ENCODE measurements at places on chromosomes 4 and X. TPM values are rescaled to one million over a fixed set of nuclear protein-coding genes. Genes with fewer than 3 reads are reported as not detected.
A peak's percentile ranks its signal among the peaks of the same experiment; 100 is the strongest.

The INTU gene
- total RNA-seq: 7.4 TPM

The GPAT3 gene
- 15.1 TPM for total RNA-seq

The ADAM29 gene
- not detected for total RNA-seq

The SPANXN5 gene
- not detected for total RNA-seq

The IBSP gene
- not detected for total RNA-seq

The INPP4B gene
- total RNA-seq: 64.3 TPM

The SPP1 gene
- total RNA-seq: 11.3 TPM

The CFI gene
- 18.4 TPM for total RNA-seq

The ARX gene
- not detected for total RNA-seq

- DNase-seq: no peak
Measured at GRCh38 chr4:54402880-54403480, 173.9 kb downstream of the PDGFRA start.

GRCh38 chrX:3529466-3530010, 183.1 kb upstream of the MXRA5 start:
- peak; percentile 50 for DNase-seq

DNA sequence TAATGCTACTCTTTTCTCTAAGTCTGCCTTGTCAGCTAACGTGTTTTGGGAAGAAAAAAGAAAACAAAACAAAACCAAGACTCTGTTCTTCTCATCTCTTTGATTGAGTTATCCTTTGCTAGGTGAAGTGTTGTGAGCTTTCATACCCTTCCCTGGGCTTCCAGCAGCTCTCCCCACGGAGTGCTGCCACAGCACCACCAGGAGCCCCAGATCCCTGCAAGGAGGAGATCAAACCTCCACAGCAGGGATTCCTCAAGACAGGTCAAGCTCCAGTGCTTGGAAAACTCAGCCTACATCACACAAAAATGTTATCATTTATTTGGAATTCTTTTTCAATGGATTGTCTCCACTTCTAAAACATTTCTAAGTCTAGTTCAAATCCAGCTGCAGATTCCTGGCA, 1981.9 kb upstream of the TENM3 start:
- no peak for DNase-seq

GRCh38 chrX:81537723-81538122, 335.8 kb downstream of the SH3BGRL start:
- no peak for DNase-seq

DNA sequence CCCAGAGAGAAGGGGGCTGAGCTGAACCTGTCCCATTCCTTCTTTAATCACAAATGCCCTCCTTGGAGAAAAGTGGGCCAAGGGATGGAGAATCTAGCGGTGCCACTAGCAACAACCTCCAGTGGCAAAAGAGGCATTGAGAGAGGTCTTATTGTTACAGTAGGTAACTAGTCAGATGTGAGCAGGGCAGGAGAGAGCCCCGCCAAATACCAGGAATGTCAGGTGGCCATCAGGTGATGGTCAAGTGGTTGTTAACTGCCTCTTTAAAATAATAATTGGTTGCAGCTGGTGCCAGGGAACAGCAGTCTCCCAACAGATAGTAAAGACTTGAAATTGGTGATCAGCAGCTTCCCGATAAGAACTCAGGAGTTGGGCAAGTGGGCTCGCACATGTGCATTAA, 116.1 kb downstream of the EVC2 start:
- DNase-seq: no peak

DNA sequence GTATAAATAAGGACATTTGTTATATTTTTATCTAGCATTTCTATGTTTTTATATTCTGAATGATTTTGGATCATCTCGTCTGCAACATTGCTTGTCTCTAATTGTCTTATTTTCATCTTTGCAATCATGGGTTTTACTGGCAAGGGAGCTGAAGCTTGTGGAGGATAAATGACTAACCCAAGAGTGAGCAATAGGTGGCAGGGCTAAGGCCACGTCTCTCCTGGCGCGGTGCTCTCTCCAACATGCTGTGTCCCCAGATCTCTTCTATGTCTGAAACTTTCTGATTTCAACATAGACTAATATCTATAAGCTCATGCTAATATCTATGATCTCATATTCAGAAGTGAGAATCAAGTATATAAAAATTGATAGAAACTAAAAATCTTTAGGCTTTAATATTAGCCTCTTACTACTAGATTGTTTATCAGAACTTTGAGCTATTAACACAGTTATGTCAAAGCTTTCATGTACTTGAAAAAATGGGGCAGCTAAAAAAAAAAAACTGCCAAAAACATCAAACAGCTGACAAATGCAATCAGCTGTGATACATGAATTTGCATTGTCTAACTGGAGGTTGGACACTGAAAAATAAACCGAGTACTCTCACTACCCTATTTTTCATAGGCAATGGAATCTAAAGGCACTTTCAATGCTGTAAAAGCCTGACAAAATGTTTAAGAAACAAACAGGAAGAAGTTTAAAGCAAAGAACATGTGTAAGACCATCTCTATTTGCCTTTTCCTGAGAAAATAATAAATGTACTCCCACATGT, 169.2 kb downstream of the TMA16 start:
- DNase-seq: no peak

- DNase-seq: no peak
Measured at GRCh38 chr4:43758836-43759235, 689.8 kb downstream of the KCTD8 start.

- no peak for DNase-seq
Measured at GRCh38 chrX:108254636-108255035, 163.1 kb downstream of the ATG4A start.

DNA sequence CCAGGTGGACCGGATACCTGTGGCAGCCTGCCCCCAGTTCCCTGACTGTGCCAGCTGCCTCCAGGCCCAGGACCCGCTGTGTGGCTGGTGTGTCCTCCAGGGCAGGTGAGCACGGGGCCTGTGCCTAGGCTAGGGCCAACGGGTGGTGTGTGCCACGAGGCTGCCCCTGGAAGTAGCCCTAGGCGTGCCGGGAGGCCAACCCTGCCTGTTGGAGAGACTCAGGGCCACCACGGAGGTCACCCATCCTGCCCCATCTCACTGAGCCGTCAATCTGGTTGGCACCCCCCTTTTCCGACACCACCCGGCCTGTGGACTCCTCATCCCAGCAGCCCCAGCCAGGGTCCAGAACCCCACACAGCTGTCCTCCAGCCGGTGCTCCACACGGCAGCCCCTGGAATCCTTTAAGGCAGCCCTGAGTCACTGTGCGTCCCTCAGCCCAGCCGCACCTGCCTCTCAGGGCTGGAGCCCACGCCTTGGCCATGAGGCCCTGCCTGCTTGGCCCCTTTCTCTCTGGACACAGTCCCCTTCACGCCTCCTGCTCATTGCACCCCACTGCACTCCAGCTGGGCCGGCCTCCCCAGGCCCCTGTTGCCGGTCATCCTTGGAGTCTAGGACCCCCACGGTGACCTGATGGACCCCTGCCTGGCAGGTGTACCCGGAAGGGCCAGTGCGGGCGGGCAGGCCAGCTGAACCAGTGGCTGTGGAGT, 5.3 kb downstream of the PLXNB3 start:
- no peak for DNase-seq

DNA sequence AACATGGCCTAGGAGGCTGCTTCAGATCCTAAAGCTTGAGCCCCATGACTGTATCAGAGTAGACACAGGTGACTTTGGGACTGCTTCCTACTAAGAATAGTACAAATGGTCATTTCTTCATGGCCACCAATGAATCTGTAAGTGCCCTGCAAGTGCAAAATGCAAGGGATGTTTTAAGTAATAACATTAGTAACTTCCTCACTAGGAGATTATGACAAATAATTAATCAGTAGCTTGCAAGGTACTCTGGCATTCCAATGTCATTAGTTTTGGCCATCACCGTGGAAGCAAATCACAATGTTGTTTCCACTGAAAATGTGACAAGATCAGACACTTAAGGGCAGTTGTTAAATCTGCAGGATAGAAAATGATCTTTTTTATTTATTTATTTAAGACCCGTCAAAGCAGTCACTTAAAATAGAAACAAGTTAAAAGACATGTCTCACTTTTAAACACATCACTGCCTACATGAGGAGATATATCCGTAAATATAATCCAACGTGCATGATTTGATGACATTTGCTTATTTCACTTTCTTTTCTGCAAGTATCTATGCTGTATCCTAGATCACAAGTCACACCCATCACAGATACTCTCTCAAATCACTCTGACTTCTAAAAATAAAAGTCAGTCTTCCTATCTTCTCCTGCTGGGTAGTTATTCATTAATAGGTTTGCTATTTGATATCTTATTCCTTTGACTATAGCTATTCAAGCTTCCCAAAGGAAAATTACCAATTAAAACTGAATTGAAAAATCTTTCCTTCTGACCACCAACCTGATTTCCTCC, 400.6 kb downstream of the IL15 start:
- DNase-seq: peak; percentile 6

DNA sequence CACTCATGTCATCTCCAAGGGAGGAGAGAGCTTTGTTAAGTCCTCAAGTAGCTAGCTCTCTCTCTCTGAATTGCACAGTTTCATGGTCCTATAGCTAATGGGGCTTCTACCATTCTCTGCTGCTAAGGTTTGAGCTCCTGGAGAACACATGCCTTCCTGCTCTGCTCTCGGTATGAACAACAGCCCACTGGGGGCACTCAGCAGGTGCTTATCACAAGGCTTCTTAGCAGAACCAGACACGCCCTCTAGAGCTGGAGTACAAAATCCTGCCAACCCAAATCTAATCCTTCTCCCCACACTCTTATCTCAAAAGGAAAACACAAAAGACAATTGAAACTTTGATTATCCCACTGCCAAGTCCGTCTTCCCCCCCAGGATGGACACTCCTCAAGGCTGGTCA, 176.5 kb downstream of the HS3ST1 start:
- DNase-seq: no peak

DNA sequence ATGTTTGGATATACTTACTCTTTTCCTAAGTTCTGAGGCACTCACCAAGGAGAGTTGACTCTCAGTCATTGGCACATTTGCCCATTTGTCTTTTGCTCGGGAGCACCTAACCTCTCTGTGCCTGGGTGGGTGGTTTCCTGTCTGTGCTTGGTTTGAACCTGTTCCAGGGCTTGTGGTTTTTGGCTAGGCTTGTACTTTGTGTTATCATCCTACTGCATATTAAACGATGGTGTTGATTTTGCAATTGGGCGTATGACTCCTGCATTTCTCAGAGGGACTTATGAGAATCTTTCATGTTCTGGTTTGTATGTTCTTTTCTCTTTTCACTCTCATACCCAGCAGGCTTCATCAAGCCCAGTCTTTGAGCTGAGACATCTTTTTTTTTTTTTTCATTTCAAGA, 161.7 kb downstream of the BTC start:
- DNase-seq: peak; percentile 99

DNA sequence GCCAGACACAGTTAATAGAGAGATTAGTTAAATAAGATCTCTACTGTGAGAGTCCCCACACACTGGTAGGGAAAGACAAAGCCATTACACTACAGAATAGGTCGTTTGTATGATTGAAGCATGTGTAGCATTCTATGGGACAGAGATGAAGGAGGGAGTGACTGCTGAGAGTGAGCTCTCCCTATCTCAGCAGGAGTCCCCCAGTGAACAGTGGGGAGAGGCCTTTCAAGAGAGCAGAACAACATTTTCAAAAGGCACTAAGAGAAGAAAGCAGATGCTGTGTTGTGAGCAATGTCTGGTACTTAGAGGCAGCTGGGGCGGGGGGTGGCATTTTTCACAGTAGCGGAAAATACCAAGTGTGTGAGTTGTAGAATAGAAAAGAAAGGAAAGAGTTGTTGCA, 413.6 kb downstream of the AFF2 start:
- DNase-seq: no peak

- no peak for DNase-seq
Measured at GRCh38 chrX:133892337-133892736, 93.1 kb downstream of the GPC3 start.

DNA sequence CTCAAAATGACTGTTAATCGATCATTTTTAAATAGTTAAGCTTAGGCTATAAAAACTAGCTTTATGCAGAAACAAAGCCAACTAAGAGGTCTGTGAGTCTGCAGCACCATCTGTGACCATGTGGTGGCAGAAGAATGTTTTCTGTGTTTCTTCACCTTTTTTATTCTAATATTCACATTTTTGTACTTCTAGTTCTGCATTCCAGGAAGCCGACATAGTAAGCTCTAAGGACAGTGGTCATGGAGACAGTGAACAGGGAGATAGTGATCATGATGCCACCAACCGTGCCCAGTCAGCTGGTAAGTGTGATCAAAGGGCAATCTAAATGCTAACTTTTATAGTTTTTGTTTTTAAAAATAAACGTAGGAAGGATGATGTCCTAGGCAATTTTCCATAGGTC, 5.6 kb downstream of the PCDH10 start:
- no peak for DNase-seq

DNA sequence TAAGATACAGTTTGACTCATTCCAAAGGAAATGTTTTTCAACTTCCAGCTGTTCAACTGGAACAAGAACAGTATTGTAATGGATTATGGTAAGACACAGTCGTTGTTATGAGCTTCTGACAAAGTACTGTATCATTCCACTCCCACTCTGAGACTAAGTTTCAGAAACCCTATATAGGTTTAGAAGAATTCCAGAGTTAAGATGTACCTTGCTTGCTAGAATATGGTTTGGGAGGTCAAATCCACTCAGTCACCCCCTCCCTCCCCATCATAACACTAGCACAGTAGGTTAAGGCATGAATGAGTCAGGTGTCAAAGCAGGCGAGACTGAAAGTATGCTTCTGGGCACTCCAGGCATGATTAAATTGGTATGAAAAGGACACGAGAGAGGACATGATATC, 339.7 kb downstream of the DMD start:
- DNase-seq: no peak

DNA sequence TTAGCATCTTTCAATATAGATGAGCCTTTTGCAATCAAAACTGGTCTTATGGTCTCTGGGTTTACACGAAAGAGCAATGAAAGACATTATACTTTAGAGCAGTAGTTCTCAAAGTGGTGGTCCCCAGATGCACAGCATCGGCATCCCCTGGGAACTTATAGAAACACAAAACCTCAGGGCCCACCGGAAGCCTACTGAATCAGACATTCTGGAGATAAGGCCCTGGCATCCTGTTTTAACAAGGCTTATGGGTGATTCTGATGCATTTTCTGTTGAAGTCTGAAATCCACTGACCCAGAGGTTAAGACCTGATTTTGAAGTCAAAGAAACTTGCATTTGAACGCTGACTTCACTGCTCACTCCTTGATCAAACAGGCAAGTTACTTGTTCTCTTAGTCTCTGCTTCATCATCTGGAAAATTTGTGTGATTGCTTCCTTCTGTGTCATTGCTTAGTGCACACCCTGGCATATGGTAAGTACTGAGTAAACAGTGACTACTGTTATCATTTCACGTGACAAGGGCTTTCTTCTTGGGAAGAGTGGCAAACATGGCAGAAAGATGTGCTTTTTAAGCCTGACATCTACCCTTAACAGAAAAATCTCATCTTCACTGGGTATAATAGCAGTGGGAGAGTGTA, 14.5 kb downstream of the CHRNA9 start:
- DNase-seq: no peak

- no peak for DNase-seq
Measured at GRCh38 chr4:54547299-54548097, 110.3 kb upstream of the KIT start.

DNA sequence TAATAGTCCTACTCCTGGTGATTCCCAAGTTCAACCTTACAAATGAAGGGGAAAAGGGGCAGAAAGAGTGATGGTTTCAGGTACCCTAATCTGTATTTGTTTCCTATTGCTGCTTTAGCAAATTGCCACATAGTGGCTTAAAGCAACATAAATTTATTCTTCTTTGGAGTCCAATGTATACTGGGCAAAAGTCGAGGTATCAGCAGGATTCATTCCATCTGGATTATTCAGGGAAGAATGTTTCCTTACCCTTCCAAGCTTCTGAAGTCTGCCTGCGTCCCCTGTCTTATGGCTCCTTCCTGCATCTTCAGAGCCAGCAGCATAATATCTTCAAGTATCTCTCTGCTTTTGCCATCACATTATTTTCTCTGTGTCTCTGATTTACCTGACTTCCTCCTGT, 10.3 kb upstream of the BST1 start:
- no peak for DNase-seq
